ENCODE measurements at places on chromosomes 6 and 20. TPM values are rescaled to one million over a fixed set of nuclear protein-coding genes. Genes with fewer than 3 reads are reported as not detected.

ALDH8A1 gene
- 0.27 TPM for total RNA-seq

DNA sequence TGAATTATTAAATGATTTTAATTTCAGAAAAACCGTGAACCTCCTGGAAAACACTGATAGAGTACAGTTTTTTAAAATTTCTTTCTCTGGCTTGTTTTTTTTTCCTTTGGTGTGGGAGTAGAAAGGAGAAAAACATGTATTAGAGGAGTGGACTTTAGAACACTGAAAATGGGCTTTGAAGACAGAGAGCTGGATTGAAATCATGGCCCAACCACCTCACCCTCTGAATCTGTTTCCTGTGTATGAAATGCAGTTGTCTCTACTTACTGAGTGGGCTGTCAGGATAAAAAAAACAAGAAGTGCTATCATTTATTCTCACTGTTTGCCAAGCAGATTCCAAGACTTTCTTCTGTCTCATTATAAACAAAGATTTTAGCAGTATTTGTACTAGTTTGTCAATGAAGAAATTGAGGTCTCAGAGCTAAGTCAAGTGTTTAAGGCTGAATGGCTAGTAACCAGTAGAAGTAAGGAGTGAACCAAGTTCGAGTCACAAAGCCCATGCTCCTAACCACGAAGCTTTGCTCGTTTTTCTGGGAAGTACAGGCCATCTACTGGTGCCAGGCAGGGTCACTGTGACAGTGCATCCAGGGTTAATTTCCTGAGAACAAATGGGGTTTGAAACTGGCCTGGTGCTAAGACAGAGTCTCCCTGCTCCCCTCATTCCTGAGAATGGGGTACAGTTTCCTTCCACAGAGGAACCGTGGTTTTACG lies 256.4 kb downstream of the TMEM242 start:
- DNase-seq: no peak

DNA sequence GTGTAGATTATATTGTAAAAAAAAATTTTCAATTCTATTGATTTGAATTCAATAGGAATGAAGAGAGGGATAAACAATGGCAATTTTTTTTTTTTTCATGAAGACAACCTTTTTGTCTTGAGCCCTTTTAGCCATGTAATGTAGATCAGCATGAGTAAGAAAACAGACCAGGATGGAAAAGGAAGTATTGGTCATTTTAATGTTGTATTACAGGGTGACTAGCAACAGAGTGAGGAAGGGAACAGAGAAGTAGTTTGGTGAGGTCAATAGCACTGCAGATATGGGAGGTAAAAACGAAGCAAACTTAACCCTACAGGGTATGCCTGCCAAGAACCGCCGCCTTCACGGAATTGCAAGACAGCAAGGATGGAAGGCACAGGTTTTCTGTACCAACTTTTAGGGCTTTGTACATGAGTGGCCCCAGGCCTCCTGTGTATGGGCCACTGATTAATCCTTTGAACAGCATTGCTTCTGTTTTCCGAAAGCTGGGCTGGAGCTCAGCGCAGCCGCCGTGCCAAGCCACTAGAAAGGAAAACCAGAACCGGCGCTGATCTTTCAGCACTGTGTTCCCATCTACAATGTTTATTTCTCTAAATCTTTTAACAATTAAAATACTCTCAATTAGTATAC lies 383.7 kb downstream of the CENPW start:
- DNase-seq: no peak

SOX12 gene
- 12.4 TPM for total RNA-seq

CST5 gene
- not detected for total RNA-seq

- DNase-seq: no peak
Observed at GRCh38 chr20:48148916-48149672, 363.8 kb upstream of the SULF2 start.

SAYSD1 gene
- total RNA-seq: 10.8 TPM

EPPIN gene
- total RNA-seq: not detected

DNA sequence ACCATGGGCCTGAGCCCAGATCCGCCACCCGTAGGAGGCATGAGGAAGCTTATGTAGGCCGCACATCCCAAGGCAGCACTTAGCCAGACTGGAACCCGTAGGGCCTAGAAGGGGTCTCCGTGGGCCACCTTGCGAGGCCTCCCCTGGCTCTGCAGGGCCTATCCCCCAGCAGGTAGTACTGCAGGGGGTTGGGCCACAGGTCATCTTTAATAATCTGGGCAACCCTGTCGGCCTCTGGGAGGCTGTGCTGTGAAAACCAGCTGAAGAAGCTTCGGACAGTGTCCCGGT lies 18.5 kb downstream of the PLAGL2 start:
- no peak for DNase-seq

BANF2 gene
- total RNA-seq: not detected

- no peak for DNase-seq
Observed at GRCh38 chr20:3931664-3932063, 42.5 kb downstream of the PANK2 start.

GRCh38 chr6:1972962-1973361 lies 272.4 kb downstream of the GMDS start:
- no peak for DNase-seq

DNA sequence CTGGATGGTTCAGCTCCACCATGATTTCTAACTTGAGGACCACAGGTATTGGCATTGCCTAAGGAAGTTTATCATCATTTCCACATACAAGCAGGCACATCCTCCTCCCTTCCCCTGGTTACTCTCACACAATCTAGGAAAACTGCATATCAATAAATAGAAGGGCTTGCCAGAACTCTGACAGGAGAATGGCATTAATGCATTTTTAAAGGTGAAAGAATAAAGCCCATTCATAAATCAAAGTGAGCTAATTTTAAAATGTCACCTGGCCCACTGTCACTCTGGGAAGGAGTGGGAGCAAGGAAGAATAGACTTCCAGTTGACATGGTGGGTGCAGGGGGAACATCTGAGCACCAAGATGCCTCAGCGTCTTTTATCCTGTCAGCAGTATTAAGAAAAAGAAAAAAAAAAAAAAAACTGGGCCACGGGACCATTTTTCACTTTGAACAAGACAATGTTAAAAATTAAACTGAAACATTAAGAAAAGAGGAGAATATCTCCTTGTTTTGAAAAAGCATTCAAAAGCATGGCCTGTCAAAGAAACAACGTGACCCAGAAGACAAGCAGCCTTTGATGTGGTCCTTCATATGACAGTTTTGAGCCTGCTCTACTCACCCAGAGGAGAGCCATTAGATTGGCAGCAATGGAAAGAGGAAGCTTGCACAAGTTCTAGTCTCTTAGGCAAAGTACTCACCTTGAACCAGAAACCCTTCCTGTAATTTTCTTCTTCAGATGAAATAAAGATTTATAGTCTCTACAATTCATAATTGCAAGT lies 39.3 kb upstream of the SMLR1 start:
- DNase-seq: peak; percentile 28

DNA sequence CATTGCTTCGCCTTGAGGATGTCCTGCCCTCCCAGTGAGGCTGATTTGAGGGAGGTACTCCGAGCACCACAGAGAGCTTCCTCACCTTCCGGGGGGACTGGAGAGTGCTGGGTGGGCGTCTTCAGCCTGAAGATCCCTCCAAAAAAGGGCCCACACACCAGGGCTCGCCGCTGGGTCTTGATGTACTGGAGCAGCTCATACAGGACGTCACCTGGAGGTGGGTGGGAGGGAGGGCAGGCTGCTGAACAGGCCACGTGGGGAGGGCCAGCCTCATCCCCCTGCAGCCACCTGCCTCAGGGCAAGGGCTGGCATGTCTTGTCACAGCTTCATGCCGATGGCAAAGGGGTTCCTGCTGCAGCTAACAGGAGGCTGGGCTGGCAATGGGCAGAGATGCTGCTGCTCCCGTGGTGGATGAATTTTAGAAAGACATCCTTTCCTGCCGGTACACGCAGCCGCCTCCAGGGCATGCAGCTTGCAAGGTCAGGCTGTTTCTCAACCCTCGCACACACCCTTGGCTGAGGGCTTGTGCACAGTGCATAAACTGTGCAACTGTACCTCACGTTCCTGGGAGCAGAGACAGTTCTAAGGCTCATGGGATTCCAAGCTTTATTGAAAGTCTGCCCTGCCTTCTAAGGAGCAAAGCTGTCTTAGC lies 14.0 kb downstream of the ETV7 start:
- DNase-seq: no peak

CST9 gene
- total RNA-seq: not detected

GRCh38 chr20:31474097-31474436 lies 860 bp downstream of the DEFB124 start:
- DNase-seq: no peak

- no peak for DNase-seq
Observed at GRCh38 chr20:9200620-9201019, 131.7 kb downstream of the PLCB4 start.

PAK5 gene
- total RNA-seq: not detected

DNA sequence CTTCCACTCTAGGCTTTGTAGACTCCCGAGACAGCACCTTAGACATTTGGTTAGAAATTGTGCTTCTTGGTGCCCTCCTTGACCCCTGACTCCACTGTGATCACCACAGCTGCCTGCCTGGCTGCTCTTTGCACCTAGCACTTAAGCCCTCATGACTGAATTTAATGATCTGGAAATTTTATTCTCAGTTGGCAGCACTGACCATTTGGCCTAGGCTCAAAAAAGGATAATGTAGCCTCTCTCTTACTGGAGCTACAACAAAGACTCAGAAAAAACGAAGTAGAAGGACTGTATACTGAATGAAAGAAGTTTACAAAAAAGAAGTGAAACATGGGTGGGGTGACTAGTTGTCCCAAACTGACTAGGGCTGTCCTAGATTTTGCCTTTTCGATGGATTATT lies 11.3 kb upstream of the ABRACL start:
- no peak for DNase-seq

- DNase-seq: no peak
Observed at GRCh38 chr6:95686272-95686671, 108.9 kb downstream of the MANEA start.

DNA sequence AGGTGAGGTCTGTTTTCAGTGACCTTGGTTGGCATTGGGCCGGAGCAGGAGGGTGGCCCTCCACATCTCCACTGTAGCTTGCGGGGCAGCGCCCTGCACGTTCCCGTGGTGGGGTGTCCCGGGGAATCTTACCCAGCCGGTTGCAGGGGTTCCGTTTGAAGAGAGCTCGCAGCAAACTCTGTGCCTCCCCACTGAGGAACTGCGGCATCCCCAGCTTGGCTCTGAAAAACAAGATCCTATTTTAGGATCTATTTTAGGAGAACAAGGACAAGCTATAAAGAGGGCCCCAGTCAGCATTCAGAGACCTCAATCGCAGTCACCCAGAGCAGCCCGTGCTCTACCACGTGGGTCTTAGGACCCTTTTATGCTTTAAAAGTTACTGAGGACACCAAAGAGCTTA lies 97.8 kb downstream of the RAMACL start:
- DNase-seq: no peak

- no peak for DNase-seq
Observed at GRCh38 chr6:38273325-38273724, 366.4 kb downstream of the BTBD9 start.

GRCh38 chr20:1810926-1811620 lies 84.1 kb upstream of the SIRPA start:
- peak; percentile 64 for DNase-seq

FAM135A gene
- total RNA-seq: 18.6 TPM

C6orf141 gene
- 1.3 TPM for total RNA-seq

DNA sequence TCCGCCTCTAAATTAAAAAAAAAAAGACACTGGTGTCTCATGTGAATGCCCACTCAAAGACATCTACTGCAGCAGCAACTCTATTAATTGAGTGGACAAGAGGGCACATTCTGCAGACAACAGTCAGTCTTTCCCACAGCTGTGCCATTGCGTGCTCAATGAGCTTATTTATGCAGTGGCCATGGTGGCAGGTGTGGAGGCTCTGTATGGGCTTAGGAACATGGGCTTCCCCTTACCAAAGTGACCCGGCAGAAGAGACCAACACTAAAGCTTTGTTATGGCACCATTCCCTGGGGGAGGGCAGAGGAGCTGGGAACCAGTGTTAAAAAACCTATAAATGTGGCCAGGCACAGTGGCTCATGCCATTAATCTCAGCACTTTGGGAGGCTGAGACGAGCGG lies 4.2 kb upstream of the VAPB start:
- no peak for DNase-seq

DNA sequence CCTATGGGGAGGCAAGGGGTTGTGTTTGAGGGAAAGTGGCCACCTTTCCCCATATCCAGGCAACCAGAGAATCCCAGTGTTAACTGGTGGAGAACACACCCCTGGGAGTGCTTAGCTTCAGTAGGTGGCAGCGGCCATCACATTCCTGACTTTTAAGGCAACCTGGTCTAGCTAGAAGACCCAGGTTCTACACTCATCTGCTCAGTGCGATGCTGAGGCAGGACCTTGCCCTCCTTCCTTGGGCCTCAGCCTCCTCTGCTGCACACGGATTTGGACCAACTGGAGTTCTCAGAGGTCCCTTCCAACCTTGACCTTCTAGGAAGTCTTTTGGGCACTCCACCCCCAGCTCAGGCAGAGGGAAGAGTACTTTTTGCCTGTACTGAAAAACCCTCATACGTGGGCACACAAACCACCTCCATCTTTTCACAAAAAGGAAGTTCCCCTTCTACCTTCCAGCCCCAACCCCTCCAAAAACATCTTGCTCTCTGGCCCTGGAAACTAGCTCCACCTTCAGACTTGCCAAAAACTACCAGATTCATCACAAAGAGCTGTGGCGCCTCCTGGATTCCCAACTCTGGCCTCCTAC lies 2.9 kb downstream of the CCND3 start:
- peak; percentile 31 for DNase-seq
